ENCODE measurements at places on chromosomes 5 and 9.

DNA sequence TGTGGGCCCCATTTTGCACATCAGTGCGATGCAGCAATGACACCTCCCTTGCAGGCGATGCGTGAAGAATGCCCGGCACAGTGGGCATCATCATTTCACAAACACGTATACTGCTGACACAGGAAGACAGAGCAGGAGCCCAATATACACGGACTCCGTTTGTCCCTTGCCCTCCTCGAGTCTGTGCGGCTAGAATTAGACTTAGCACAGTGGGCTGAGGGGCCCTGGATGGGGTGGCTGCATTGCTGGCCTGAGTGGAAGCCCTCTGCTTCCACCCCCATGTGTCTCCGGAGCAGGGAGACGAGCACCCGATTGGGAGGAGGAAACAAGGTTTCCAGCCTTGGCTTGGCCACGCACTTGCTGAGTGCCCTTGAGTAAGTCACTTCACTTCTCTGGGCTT lies 40.8 kb downstream of the GSN start:
- DNase-seq: no peak

DNA sequence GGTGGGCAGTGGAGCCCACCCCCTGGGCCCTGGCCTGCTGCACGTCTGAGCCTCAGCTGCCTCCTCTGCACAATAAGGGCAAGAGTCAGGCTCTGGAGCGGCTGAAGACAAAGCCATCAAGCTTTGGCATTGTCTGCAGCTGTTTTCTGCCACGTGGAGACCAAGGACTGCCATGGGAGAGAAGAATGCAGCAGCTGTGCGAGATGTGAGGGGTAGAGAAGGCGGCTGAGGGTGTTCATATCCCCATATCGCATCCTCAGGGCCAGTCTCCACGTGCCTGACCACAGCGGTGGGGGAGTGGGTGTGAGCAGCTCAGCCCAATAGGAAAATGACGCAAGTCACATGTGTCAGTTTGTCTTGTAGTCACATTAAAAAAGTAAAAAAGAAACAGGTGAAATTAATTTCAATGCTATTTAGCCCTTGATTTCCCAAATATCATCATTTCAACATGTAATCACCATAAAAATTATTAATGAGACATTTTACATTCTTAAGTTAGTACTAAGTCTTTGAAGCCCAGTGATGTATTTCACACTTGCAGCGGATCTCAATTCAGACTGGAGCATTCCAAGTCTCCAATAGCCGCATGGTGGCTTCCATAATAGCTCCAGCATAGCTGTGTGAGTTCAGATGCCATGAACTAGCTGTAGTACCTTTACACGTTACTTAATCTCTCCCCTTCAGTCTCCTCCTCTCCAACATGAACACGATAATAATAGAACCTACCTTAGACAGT lies 6.6 kb downstream of the C1QTNF2 start:
- DNase-seq: no peak

DNA sequence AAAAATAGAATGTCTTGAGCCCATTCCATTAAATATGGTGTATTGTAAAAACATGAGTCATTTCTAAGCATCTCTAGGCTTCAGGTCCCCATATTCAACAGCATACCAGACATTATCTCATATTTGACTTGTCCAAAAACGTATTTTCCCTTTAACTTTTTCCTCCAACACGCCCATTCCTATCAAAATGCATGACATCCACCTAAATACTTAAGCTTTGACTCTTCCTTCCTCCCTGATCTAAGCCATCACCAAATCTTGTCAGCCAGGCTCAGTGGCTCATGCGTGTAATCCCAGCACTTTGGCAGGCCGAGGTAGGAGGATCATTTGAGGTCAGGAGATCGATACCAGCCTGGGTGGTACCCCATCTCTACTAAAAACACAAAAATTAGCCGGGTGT lies 23.9 kb downstream of the VCP start:
- DNase-seq: no peak

DNA sequence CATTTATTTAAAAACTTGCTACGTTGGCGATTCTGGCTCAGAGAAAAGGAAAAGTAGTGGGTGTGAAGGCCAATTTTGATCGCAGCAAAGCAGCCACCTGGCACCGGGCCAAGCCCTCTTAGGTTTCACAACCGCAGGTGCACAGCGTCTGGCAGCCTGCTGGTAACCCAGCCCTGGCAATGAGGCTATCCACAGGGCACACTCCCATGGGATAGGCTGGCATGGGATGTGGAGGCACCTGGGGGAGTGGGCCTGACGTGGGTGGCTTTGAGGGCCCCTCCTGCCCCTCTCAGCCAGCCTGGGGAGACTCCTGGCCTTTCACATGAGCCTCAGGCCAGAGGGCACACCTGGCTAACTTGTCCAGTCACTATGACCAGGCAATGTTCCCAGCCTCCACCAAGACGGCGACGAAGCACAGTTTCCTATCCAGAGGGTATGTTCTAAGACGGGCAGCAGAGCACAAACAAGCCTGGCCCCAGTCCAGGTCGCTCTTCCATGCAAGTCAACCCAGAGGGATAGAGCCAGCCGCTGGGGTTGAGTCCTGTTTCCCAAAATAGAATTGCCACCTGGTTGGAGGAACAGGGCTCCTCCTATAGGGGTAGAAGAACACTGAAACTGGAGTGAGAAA lies 19.0 kb downstream of the CMBL start:
- peak; percentile 79 for DNase-seq

DNA sequence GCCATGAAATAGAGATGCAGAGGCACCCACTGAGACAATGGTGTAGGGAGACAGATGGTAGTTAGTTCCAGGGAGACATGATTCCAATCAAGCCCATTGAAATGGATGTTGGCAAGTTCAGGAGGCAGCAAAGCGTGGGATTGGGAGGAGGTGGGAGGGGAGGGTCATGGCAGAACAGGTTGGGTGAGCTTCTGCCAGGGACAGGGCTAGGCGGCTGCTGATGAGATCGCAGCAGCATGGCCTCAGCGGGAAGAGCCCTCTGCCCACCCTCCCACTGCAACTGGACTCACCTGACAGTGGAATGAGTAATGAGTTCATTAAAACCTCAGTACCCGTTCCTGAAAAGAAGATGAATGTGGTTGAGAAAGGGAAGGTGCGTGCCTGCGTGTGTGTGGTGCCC lies 418.2 kb downstream of the CDK5RAP2 start:
- no peak for DNase-seq
